MM.1S (cell line): ENCODE measurements at places on chromosomes 3 and 15.

GRCh38 chr3:95464346-95464745, 1350.0 kb upstream of the EPHA6 start:
- no peaks in the 10 kb centered on the region for H3K36me3 ChIP-seq
- no peaks in the 10 kb centered on the region for H3K4me1 ChIP-seq
- H3K27ac ChIP-seq = no peak overlapping the region
- H3K4me3 ChIP-seq = no peak overlapping the region

GRCh38 chr3:89957451-89957850, 850.0 kb downstream of the EPHA3 start:
- no peaks in the 10 kb centered on the region for H3K27me3 ChIP-seq
- H3K4me3 ChIP-seq = no peak overlapping the region
- H3K36me3 ChIP-seq = no peaks in the 10 kb centered on the region
- no peak for DNase-seq
- H3K27ac ChIP-seq = no peak overlapping the region

DNA sequence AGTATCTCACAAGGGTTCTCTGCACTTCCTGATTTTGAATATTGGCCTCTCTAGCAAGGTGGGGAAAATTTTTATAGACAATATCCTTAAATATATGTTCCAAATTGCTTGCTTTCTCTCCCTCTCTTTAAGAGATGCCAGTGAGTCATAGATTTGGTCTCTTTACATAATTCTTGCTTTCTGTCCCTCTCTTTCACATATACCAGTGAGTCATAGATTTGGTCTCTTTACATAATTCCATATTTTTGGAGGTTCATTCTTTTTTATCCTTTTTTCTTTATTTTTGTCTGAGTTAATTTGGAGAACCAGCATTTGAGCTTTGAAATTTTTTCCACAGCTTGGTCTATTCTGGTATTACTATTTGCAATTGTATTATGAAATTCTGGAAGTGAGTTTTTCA, 77.7 kb upstream of the NUDT16 start:
- no peaks in the 10 kb centered on the region for H3K4me1 ChIP-seq
- H3K36me3 ChIP-seq = no peaks in the 10 kb centered on the region
- H3K4me3 ChIP-seq = no peak overlapping the region
- H3K27ac ChIP-seq = no peak overlapping the region
- H3K27me3 ChIP-seq = no peaks in the 10 kb centered on the region

DNA sequence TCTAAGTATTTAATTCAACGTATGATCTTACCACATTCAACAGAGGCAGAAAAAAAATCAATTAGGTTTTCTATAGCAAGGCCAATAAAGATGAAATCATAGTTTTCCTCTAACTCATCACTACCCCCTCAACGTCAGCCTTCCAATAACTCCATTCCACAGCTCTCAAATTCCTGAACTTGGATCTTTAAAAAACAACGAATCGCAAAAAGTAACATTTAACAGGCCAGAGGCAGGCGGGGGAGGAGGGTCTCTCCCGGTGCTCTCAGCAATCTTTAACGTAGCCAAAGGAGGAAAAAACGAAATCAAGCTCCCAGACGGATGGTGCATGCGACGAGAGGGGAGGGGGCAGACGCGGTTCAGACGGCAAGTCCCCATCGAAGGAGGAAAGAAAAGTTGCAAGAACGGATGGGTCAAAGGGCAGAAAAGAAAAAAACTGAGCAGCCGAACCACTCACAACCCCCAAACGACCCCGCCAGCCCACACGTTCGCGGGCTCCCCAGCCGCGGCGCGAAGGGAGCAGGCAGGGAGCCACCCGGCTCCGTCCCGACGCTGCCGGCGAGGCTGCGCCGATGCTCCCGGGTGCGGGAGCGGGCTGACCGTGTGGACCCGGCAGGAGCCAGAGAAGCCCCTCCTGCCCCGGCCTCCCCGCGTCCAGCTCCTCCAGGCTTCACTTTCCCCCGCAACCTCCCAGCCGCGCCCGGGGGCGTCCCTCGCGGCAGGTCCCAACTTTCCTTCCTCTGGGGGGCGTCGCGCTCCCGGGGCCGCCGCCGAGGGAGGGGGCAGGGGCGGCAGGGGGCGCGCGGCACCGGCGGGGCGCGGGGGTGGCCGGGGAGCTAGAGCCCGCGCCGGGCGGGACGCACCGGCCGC, 703 bp downstream of the PEAK1 start:
- DNase-seq = peak; percentile 34
- H3K27ac ChIP-seq = peak overlapping the region; percentile 60; the same call in 1 of the 2 replicates
- no peaks in the 10 kb centered on the region for H3K36me3 ChIP-seq
- no peaks in the 10 kb centered on the region for H3K27me3 ChIP-seq
- H3K4me3 ChIP-seq = peak overlapping the region; percentile 90

- no peak overlapping the region for H3K4me3 ChIP-seq
- H3K4me1 ChIP-seq = no peaks in the 10 kb centered on the region
- no peaks in the 10 kb centered on the region for H3K36me3 ChIP-seq
- H3K27me3 ChIP-seq = no peaks in the 10 kb centered on the region
- no peak overlapping the region for H3K27ac ChIP-seq
Observed at GRCh38 chr3:34002569-34003100, 204.2 kb downstream of the PDCD6IP start.

DNA sequence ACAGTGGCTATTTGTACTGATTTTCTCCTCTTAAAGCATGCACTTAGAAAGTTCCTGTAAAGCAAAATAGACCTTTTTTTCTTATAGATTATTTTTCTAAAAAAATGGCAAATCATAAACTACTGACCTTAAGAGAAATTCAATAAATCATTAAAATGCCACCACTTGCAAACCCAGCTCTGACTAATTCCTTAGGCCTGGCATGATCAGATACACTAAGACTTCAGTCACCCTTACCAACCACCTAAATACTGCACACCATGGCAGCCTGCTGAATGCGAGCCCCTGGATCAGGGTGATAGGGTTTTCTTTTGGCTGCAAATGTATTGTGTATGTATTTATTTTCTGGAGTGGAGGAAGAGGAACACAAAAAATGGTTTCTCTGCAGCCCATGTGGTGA, 370.6 kb upstream of the TBL1XR1 start:
- H3K27me3 ChIP-seq = no peaks in the 10 kb centered on the region
- H3K4me3 ChIP-seq = no peak overlapping the region
- peaks cover 27% of the 10 kb centered on the region for H3K4me1 ChIP-seq
- no peak overlapping the region for H3K27ac ChIP-seq
- no peaks in the 10 kb centered on the region for H3K36me3 ChIP-seq

GRCh38 chr3:85041001-85041400, 82.2 kb downstream of the CADM2 start:
- H3K27ac ChIP-seq = no peak overlapping the region
- no peak overlapping the region for H3K4me3 ChIP-seq
- H3K4me1 ChIP-seq = no peaks in the 10 kb centered on the region
- no peaks in the 10 kb centered on the region for H3K36me3 ChIP-seq
- no peak for DNase-seq
- H3K27me3 ChIP-seq = no peaks in the 10 kb centered on the region

DNA sequence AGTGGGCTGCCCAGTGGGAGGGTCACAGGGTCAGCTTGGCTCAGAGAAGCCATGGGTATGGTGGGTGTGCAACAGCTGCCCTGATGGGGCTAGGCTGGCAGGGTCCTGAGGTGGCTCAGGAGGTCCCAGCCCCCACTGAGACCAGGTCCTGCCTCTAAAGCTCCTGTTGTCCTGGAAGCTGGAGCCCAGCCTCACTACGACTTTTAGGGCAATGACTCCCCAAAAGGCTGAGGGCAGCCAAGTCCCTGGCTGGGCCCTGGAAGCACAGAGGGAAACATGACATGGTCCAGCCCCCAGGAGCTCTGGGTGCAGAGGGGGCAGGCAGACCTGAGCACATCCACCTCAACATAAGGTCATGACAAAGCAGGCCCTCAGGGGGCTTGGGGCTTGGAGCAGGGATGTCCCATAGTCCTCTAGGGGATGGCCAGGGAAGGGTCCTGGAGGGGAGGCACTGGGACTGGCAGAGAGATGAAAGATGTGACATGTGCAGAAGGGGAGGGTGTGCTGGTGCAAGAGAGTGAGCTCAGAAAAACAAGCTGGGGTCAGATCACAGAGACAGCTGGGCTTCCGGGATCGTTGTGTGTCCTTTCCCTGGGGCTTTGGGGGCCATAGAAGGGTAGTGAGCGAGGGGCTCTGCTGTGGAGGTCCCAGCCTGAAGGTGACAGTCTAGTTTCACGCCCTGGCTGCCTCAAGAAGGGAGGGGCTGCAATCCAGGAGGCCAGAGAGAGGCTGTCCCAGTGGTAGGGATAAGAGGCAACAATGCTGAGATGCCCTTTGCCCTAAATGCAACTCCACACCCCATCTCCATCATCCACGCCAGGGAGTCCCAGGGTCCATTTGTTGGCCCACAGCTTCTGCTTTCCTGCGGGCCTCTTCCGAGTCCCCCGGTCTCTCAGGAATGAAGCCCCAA, 639 bp upstream of the ITIH3 start:
- H3K36me3 ChIP-seq = no peaks in the 10 kb centered on the region
- no peaks in the 10 kb centered on the region for H3K27me3 ChIP-seq
- no peak for DNase-seq
- no peaks in the 10 kb centered on the region for H3K4me1 ChIP-seq
- H3K27ac ChIP-seq = no peak overlapping the region

DNA sequence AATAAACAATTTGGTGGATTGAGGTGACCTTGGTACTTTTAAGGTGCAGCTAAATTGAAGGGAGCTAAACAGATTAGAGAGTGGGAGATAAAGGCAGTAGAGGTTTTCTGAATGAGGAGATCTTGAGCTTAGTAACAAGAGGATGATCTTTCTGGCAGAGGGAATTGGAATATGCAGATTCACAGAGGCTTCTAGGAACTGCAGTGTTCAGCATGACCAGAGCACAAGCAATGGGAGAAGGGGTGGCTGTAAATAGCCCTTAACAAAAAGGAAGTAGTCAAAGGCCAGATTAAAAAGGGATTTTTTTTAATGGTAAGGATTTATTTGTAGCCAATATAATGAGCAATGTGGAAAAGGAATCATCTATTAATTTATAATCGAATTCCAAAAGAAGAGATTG, 5.7 kb upstream of the BNIP2 start:
- H3K27me3 ChIP-seq = no peaks in the 10 kb centered on the region
- no peak for DNase-seq
- H3K36me3 ChIP-seq = no peaks in the 10 kb centered on the region

DNA sequence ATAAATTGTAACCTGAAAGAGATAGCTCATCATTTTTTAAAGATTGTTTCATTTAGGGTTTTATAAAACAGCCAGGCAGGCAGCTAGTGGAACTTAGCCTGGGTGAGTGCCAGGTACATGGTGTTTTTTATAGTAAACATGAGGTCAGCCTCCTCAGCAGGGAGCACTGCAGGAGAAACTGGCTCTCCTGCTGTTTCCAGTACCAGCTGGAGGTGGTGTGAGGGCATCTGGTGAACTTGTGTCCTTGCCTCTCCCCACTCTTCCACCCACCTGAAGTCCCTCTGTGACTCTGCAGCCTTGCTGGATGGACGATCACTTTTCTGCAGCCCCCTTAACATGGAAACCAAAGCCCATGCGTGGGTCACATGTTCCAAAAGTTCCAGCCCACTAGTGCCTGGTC, 128.4 kb downstream of the FAM174B start:
- H3K36me3 ChIP-seq = no peaks in the 10 kb centered on the region
- H3K4me3 ChIP-seq = no peak overlapping the region
- no peaks in the 10 kb centered on the region for H3K27me3 ChIP-seq
- no peak for DNase-seq
- H3K4me1 ChIP-seq = no peaks in the 10 kb centered on the region

- peaks cover 19% of the 10 kb centered on the region; the same call in 1 of the 2 replicates for H3K36me3 ChIP-seq
- H3K4me1 ChIP-seq = peaks cover 12% of the 10 kb centered on the region; the same call in 1 of the 2 replicates
- H3K27ac ChIP-seq = peak overlapping the region; percentile 27; the same call in 1 of the 2 replicates
- DNase-seq = no peak
- no peaks in the 10 kb centered on the region for H3K27me3 ChIP-seq
- peak overlapping the region; percentile 60 for H3K4me3 ChIP-seq
Observed at GRCh38 chr3:129429080-129429451, 630 bp upstream of the EFCAB12 start.

GRCh38 chr3:190543671-190544070, 29.8 kb downstream of the IL1RAP start:
- H3K4me1 ChIP-seq = no peaks in the 10 kb centered on the region
- no peaks in the 10 kb centered on the region for H3K27me3 ChIP-seq
- no peak overlapping the region for H3K27ac ChIP-seq
- H3K36me3 ChIP-seq = no peaks in the 10 kb centered on the region

GRCh38 chr3:161854232-161854771, 357.7 kb downstream of the OTOL1 start:
- H3K36me3 ChIP-seq = no peaks in the 10 kb centered on the region
- no peak overlapping the region for H3K27ac ChIP-seq
- peak; percentile 37 for DNase-seq

DNA sequence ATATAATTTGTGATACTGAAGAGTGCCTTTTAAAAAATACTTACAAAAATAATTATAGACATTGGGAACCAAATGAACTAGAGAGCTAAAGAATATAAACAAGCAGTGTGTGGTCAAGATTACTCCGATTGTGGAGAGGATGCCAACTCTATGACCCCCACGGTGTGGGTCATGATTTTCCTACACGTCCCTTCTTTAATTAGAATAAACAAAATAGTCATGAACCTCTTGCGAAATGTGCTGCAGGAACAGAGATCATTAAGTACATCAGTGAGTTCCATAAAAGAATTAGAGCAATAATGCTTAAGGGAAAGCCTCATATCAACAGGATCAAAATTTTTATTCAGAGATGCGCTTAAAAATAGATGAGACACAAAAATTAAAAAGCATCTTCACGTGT, 476.6 kb upstream of the ROBO1 start:
- no peaks in the 10 kb centered on the region for H3K4me1 ChIP-seq
- no peak overlapping the region for H3K27ac ChIP-seq
- H3K4me3 ChIP-seq = no peak overlapping the region
- no peak for DNase-seq

GRCh38 chr3:154307363-154307762, 16.9 kb downstream of the DHX36 start:
- H3K36me3 ChIP-seq = no peaks in the 10 kb centered on the region; the same call in 1 of the 2 replicates
- no peak overlapping the region for H3K4me3 ChIP-seq
- DNase-seq = no peak
- H3K27ac ChIP-seq = no peak overlapping the region
